ENCODE measurements at places on chromosomes 13 and 19. TPM values are rescaled to one million over a fixed set of nuclear protein-coding genes. Genes with fewer than 3 reads are reported as not detected.

GRCh38 chr13:86960876-86961275 is 710.3 kb upstream of the SLITRK5 start:
- no peak for DNase-seq

DNA sequence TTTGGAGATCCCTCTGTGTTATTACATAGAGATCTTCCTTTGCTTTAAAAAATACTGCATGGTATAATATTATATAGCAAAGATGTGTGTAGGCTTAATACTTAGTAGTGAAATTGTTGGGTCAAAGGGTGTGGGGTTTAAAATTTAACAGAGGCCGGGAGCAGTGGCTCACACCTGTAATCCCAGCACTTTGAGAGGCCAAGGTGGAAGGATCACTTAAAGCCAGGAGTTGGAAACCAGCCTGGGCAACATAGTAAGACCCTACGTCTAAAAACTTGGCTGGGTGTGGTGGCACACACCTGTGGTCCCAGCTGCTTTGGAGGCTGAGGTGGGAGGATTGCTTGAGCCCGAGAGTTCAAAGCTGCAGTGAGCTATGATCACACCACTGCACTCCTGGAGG is 22.3 kb upstream of the CEBPA start:
- no peak for DNase-seq

GRCh38 chr13:97385854-97386253 is 48.1 kb upstream of the RAP2A start:
- DNase-seq, result no peak

The ACER1 gene
- total RNA-seq, result not detected

The CLEC17A gene
- total RNA-seq, result not detected

The SELENOV gene
- 0.42 TPM for total RNA-seq

The HIF3A gene
- 0.42 TPM for total RNA-seq
